ENCODE measurements at places on chromosomes 6 and 20.

GRCh38 chr6:29925321-29925720 is 17.0 kb upstream of the HLA-A start:
- no peak for DNase-seq

DNA sequence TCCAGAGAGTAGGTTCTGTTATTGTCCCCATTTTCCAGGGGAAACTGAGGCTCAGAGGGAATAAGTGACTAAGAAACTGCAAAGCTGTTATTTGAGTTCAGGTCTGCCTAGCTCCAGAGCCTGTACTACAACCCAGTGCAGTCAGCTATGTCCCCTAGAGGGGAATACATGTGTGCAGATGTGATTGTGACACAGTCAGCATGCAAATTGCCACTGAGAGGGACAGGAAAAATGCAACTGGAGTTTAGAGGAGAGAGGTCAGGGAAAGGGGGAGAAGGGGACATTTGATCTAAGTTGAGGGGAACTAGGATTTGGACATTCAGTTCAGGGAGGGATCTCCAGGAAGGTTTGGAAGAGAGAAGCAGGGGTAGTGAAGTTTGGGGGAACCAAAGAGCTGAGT is 38.6 kb upstream of the EPB41L1 start:
- no peak for DNase-seq

- no peak for DNase-seq
Observed at GRCh38 chr6:36422714-36423100, 19.9 kb downstream of the PXT1 start.

DNA sequence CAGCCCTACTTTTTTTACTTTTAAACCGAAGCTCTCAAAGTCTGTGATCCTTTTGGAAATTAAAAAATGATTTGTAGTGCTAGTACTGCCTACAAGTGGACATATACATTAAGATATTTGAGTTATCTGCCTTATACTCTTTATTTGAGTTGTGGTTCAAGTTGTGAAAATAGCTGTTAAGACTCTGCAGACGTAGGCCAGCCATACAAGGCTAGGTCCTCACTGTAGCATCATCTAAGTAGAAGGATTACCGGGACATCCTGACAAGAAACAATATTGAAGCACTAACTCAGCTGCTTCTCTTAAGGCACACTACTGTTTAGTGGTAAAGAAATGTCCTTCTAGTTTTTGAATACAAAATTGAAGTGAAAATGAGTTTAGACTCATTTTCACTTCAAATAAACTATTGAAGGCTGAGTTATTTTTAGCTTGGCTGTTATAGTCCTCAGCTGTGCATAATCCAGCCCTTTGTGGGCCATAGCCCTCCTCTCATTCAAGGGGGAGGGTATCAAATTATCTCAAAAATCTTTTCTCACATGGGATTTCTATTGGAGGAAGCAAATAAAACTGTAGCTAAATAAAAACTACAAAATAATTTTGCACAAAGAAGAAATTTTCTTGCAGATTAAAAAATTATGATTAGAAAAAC is 68.1 kb downstream of the JAG1 start:
- DNase-seq, result no peak

DNA sequence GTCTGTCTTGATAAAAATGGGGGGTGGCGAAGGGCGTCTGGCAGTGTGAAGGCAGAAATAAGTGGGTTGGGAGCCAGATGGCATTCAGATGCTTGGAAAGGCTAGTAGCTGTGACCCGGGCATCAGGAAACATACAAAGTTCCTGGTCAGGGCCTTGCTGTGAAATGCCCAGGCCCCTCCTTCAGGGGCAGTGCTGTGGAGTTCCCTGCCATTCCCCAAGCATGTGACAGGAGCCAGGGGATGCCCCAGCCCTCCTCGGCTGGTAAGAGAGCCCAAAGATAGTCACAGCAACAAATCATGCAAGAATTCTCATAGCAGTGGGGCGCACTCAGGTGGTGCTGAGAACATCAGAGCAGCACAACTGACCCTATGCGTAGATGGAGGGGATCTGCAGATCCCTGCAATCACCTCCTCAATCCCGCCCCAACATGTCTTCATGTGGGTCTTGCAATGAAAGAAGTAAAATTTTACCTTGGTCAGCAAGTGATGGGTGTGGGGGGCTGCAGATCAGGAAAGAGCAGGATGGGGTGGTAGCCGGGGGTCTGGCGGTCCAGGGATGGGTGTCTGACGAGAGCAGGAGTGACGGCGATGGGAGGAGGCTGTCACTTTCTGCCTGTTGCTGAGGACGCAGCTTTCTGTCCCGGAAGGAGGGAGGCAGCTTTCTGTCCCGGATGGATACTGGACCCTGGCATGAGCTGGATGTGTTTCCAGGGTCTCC is 39.5 kb downstream of the SLC22A1 start:
- DNase-seq, result no peak

GRCh38 chr6:39166912-39167290 is 51.9 kb upstream of the SAYSD1 start:
- DNase-seq, result no peak

- DNase-seq, result no peak
Observed at GRCh38 chr6:146981981-146982380, 222.2 kb upstream of the STXBP5 start.

GRCh38 chr20:60729135-60729900 is 522.7 kb upstream of the CDH4 start:
- no peak for DNase-seq

DNA sequence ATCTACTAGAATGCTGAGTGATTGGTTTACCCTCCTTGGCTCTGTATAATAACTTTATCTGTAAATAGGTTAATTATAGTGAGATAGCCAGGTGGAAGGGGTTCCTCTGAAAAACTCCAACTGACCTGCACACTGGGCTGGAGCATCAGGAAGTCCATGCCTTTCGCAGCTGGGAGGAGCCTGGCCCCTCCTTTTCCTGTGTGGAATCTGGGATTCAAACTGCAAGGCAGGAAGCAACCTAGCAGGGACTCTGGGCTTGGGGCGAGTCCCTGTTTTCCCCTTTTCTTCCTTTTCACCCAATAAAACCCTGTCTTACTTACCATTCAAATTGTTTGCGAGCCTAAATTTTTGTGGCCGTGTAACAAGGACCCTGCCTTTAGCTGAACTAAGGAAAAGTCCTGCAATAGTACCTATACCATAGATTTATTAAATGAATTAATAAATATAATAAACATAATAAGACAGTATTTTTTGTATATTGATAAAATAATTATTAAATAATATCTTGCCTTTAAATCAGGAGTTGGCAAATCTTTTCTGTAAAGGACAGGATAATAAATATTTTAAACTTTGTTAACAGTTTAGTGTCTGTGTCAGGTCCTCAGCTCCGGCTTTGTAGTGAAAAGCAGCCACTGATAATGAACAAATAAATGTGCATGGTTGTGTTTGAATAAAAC is 406.2 kb upstream of the MMS22L start:
- DNase-seq, result no peak

DNA sequence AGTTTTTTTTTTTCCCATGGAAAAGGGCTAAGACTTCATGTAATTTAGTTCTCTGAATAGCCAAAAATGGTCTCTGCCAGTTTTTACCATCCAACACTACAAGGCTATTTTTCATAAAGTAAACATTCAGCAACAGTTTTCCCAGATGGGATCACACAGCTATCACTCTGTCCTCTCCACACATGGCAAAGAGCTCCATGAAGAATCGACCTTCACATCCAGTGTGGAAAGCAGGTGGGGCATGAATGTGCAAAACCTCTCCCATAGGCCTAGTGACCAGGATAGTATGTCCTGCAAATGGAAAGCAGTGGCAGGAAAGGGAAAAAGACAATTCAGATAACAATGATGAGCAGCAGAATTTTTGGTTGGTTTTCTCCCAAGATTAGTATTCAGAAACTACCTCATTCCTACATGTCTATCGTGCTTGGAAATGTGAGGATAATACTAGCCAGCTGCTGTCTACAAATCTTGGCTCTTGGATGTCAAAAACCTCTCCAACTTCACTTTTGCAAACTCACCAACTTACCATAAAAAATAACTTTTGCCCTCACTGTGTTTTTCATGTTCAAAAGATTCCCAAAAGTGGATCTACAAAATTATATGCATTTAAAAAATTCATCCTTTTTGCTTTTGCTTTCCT is 159.7 kb upstream of the MCHR2 start:
- DNase-seq, result no peak

GRCh38 chr6:154605178-154605881 is 94.8 kb upstream of the CNKSR3 start:
- no peak for DNase-seq

DNA sequence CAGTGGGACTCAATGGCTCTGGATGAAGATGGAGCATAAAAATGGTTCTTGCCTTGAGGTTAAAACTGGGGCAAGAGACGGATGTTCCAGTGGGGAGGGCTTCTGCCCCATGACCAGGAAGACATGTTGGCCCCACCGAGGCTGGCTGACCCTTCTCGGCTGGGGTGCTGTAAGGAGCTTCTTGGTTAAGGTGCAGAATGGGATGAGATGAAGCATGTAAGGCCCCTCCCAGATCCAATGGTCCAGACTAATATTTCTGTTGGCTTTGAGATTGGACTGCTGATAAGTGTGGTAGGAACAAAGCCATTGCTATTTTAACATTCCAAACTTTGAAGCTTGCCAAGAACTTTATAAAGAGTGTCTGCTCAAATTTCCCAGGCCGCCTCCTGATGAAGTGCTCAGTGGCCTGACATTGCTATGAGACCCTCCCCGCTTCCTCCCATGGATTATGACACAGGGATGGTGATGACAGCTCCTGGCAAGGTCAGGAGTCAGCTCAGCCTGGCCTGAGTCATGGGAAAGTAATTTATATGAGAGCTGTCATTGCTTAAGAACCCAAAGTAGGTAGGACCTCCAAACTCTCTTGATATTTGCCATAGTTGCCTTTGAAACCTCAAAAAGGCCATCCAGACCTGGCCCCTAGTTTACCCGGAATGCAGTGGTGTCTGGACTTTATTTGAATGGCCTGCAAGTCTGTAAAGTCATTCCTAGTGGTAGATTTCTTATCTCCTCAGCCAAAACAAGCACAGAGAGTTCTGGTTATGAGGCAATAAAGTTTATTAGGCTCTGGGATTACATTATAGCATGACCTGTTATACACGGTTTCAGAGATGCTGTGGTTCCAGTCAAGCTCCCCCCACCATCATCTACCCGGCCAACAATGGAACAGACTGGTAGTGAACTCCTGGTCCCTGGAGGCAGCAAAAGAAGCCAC is 55.2 kb downstream of the TGM2 start:
- DNase-seq, result no peak

DNA sequence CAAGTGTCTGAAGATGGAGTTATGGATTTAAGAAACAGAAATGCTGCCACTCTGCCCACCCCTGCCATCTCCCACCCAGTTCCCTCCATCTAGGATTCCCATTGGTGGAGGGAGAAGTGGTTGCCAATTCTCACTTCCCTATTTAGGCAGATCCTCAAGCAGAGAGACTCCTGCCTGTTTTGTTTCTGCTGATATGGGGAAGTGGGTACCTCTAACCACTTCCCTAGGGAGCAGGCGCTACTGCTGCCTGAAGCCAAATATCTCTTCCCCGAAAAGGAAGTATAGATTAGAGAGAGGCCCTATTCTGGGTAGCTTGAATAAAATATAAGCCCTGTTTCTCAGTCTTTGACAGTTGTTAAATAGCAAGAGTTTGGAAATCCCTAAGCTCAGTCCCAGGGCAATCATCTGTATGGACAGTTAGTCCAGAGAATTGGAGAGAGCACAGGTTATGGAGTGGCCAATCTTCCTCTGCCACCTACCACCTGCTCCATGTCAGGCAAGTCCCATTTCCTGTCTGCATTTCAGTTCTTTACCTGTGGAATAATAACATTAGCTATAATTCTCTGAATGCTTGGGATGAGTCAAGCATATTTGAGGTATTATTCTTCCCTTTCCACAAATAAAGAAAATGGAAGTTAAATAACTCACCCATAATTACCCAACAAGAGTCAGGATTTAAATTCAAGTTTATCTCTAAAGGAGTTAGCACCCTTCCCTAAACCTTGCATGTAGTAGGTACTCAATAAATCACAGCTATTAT is 2.6 kb upstream of the ADGB start:
- no peak for DNase-seq

GRCh38 chr6:140554421-140554820 is 1180.0 kb upstream of the CITED2 start:
- DNase-seq, result no peak

GRCh38 chr20:35144694-35145093 is 2.4 kb downstream of the EDEM2 start:
- DNase-seq, result no peak

GRCh38 chr6:142805042-142805441 is 139.9 kb downstream of the HIVEP2 start:
- DNase-seq, result no peak

GRCh38 chr6:32111424-32112066 is 2.4 kb upstream of the TNXB start:
- DNase-seq, result no peak

DNA sequence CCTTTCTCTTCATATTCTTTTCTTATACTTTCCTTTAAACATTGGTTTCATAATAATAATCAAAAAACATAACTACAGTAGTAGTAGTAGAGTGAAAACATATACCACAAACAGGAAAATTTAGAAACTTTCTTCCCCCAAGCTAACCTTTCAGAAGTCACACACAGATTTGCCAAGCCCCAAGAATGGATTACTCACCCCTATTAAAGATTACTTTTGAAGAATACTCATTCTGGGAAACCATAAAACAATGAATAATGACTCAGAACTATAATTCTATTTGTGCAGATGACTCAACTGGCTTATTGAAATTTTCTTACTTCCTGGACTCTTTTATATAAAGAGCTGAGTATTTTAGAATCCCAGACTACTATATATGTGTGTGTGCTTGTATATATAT is 119.4 kb upstream of the GJE1 start:
- no peak for DNase-seq

DNA sequence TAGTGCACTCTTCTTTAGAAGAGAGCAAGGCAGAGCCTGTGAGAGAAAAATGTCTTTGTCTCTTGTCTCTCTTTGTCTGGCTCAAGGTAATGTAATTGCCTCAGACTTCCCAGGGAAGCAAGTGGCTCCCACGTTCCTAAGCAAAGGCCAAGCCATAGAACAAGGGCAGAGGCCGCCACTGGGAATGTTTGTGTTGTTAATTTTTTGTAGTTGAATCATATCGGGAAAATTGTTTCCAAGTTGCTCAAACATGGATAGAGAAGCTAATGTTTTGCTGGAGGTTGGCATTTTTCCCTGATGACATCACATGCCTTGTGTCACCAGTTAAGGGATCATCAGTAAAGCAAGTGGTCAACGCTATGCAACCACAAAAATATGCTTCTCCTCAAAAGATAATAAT is 211.5 kb upstream of the FOXA2 start:
- DNase-seq, result no peak

DNA sequence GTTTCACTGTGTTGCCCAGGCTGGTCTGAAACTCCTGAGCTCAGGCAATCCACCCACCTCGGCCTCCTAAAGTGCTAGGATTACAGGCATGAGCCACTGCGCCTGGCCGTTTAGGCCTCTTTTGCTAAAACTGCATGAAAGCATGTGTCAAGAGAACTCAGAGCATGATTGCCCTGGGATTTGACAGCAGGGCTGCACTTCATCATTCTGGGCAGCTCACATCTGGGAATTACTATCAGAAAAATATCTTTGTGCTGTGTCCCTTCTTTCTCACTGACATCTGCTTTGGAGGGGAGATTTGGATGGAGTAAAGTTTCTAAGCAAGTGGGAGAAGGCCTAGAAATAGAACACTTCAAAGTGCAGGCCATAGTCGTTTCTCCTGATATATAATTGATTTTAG is 59.6 kb upstream of the EIF2S2 start:
- DNase-seq, result no peak

- DNase-seq, result no peak
Observed at GRCh38 chr6:132020138-132020581, 69.0 kb upstream of the CCN2 start.

- DNase-seq, result no peak
Observed at GRCh38 chr6:113629256-113629655, 227.9 kb upstream of the MARCKS start.

GRCh38 chr6:22800451-22800850 is 231.1 kb downstream of the HDGFL1 start:
- DNase-seq, result no peak

- DNase-seq, result peak; percentile 30
Observed at GRCh38 chr6:48068278-48069251, 42.4 kb downstream of the PTCHD4 start.
